ENCODE measurements at places on chromosomes 2 and 18.

DNA sequence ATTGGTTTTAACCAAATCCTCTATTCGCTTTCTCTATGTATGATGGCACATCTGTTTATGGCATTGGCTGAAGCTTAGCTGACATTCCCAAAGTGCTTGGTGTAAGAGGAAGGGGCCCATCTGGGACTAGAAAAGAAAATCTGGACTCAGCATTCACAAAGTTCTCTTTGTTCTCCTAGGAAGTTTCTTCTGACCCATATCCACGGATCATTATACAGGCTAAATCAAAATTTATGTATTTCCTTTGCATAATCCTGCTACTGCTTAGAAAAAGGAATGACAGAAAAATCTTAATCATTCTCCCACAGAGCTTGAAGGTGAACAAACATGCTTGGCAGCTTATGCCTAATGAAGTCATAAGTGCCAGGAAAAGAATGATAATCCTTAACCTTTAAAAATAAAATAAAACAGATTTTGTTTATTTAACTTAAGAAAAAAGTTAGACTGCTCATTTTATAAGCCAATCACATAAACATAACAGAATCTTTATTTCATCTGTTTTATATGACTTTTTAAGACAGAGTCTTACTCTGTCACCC is 88.4 kb downstream of the NYAP2 start:
- no peak for DNase-seq

- no peak for DNase-seq
Observed at GRCh38 chr18:22250591-22250996, 81.2 kb downstream of the GATA6 start.

DNA sequence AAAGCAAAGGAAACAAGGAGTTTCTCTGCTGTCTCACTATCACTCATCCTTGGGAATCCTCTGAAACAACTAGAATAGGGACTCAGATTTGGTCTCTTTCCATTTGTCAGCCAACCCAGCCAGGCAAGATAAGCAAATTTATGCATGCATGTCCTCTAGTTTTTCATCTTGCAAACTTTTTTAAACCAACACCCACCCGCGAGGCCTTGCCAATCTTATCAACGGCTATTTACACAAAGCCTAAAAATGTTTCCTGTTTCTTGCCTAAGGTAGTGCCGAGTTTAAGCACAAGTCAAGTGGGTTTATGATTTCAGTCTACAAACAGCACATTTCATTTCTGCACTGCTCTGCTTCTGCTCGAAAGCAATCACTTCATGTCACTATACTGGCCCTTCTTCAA is 240.9 kb downstream of the STK39 start:
- DNase-seq: no peak

DNA sequence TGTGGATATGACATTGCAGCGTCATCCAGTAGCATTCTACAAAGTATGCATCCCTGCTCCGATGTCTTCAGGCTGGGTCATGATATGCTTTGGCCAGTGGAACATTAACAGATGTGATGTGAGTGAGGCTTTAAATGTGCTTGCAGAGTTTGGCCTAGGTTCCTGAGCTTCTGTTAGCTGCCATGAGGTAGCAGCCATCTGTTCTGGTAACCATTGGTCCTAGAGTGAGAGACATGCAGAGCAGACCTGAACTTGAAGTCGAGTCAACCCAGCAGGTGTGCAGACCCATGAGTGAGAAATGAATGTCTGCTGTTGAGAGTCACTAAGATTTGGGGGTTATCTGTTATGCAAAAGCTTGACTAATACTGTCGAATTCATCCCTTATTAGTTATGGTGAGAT is 73.8 kb upstream of the NABP1 start:
- DNase-seq: no peak

- DNase-seq: peak; percentile 34
Observed at GRCh38 chr2:161077367-161078210, 82.6 kb upstream of the TANK start.
